ENCODE measurements at places on chromosomes 11 and 22. TPM values are rescaled to one million over a fixed set of nuclear protein-coding genes. Genes with fewer than 3 reads are reported as not detected.

Gene SLC22A25
- total RNA-seq, result not detected

Gene OR51F2
- not detected for total RNA-seq

Gene FZD4
- total RNA-seq, result 4.3 TPM

Gene VSIG10L2
- total RNA-seq, result not detected

Gene ZNF408
- total RNA-seq, result 15.5 TPM

Gene TIGD3
- 0.77 TPM for total RNA-seq

Gene GLYAT
- not detected for total RNA-seq

Gene SHISA8
- total RNA-seq, result not detected

DNA sequence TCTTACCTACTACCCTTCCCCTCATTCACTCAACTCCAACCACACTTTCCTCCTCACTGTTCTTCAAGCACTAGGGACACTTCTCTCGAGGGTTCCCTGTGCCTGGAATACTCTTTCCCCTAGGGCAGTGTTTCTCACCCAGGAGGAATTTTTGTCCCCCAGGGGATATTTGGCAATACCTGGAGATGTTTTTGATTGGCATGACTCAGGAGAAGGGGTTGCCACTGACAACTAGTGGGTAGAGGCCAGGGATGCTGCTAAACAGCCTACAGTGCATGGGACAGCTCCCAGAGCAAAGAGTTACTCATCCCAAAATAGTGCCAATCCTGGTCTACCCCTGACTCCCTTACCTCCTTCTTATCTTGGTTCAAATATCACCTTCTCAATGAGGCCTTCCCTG lies 40.0 kb downstream of the BTG4 start:
- H3K27me3 ChIP-seq, result no peaks in the 10 kb centered on the region
- no peak overlapping the region for H3K4me3 ChIP-seq
- H3K27ac ChIP-seq, result no peak overlapping the region
- no peak for DNase-seq
- H3K4me1 ChIP-seq, result no peaks in the 10 kb centered on the region
- H3K36me3 ChIP-seq, result no peaks in the 10 kb centered on the region

- DNase-seq, result no peak
- H3K27ac ChIP-seq, result no peak overlapping the region
- no peaks in the 10 kb centered on the region for H3K27me3 ChIP-seq
- no peak overlapping the region for H3K4me3 ChIP-seq
- H3K4me1 ChIP-seq, result no peaks in the 10 kb centered on the region
- no peaks in the 10 kb centered on the region for H3K36me3 ChIP-seq
These were observed 20.5 kb upstream of the TP53I11 start for GRCh38 chr11:44971185-44971584.

- H3K36me3 ChIP-seq, result no peaks in the 10 kb centered on the region
- peak; percentile 78 for DNase-seq
- H3K27ac ChIP-seq, result no peak overlapping the region
- H3K4me3 ChIP-seq, result no peak overlapping the region
- H3K4me1 ChIP-seq, result no peaks in the 10 kb centered on the region
These were observed 34.6 kb downstream of the CYTH4 start for GRCh38 chr22:37316875-37317371.

DNA sequence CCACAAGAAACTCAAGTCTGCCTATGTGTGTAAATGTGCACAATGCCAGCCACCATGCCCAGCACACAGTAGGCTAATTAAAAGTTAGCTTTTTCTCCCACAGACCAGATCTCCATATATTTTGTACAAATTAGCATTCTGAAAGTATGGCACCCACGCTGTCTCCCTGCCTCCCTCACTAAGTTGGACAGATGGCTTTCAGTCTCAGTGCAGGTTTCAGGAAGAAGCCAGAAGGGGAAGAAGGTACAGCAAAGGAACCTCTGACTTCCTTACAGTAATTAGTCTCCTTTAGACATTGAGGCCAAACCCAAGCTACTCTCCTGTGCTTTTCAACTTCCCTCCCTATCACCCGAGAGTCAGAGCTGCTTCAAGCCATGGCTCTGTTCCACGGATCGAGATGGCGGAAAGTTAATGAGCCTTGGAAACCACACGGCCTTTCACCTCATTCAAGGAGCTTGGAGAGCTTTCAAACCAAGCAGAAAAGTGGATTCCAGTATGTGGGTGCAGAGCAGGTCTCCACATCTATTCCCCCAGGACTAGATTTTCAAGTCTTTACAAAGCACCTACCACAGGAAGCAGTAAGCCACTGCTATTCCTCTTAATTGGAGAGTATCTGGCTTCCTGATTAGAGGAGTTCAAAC lies 221.1 kb upstream of the NARS2 start:
- no peaks in the 10 kb centered on the region for H3K36me3 ChIP-seq
- DNase-seq, result no peak
- no peaks in the 10 kb centered on the region for H3K27me3 ChIP-seq
- no peaks in the 10 kb centered on the region for H3K4me1 ChIP-seq
- H3K27ac ChIP-seq, result no peak overlapping the region
